ENCODE measurements at places on chromosomes 7 and 10. TPM values are rescaled to one million over a fixed set of nuclear protein-coding genes. Genes with fewer than 3 reads are reported as not detected.
A peak's percentile ranks its signal among the peaks of the same experiment; 100 is the strongest.

ANXA8L1 gene
- polyA plus RNA-seq, result 0.69 TPM

SLC13A1 gene
- polyA plus RNA-seq, result not detected

RARRES2 gene
- polyA plus RNA-seq, result 761 TPM

SPDYE8 gene
- polyA plus RNA-seq, result not detected

GRCh38 chr10:102038410-102038809 lies 17.6 kb downstream of the ARMH3 start:
- H3K4me1 ChIP-seq, result peaks cover 1% of the 10 kb centered on the region
- DNase-seq, result no peak
- no peaks in the 10 kb centered on the region for H3K27me3 ChIP-seq
- H3K4me3 ChIP-seq, result no peak overlapping the region
- no peaks in the 10 kb centered on the region for H3K36me3 ChIP-seq
- no peak overlapping the region for H3K27ac ChIP-seq

- DNase-seq, result no peak
- H3K4me3 ChIP-seq, result no peak overlapping the region
- no peaks in the 10 kb centered on the region for H3K27me3 ChIP-seq
- no peaks in the 10 kb centered on the region for H3K36me3 ChIP-seq
- H3K27ac ChIP-seq, result no peak overlapping the region
These were observed 292.0 kb upstream of the MBL2 start for GRCh38 chr10:53064614-53065013.

DNA sequence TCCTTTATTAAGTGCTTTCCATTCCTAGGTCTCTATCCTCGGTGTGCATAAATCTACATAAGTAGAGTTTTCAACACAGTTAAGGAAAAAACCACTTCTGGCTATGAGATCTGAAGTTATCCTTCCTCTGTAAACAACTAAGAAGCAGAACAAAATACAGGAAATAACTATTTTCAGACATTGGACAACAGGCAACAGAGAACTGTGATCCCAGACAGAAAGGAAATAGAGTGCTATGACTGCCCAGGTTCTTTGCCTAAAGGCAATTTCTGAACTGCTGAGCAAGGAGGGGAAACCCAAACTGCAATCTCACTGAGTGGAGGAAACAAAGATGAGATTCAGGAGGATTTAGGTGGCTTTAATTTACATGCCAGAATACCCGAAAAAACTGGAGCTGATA lies 285.4 kb downstream of the SNX13 start:
- no peaks in the 10 kb centered on the region for H3K27me3 ChIP-seq
- H3K36me3 ChIP-seq, result no peaks in the 10 kb centered on the region
- H3K4me3 ChIP-seq, result no peak overlapping the region
- DNase-seq, result no peak

DNA sequence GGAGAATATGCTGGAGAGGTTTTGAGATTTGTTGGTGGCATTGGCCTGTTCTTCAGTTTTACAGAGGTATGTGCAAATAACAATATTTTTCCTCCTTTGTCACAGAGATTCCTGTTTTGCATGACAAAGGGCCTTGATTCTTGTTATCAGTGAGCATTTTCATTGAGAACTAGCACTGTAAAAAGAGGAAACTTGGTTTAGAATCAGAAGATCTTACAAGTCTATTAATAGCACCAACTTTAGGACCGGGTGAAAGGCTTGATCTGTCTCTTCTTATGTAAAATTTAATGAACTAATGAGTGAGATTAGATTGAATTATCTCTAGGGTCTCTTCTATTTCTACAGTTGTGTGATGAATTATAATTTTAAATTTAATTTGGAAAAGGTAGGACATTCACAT lies 25.5 kb downstream of the TSPAN13 start:
- no peak overlapping the region for H3K4me3 ChIP-seq
- H3K27me3 ChIP-seq, result no peaks in the 10 kb centered on the region
- no peaks in the 10 kb centered on the region for H3K4me1 ChIP-seq
- H3K36me3 ChIP-seq, result no peaks in the 10 kb centered on the region
- DNase-seq, result no peak
- H3K27ac ChIP-seq, result no peak overlapping the region

- H3K36me3 ChIP-seq, result no peaks in the 10 kb centered on the region
- no peaks in the 10 kb centered on the region for H3K27me3 ChIP-seq
- peaks cover 4% of the 10 kb centered on the region for H3K4me1 ChIP-seq
- H3K4me3 ChIP-seq, result peak overlapping the region; percentile 50
- DNase-seq, result peak; percentile 56
These were observed 31.6 kb upstream of the TMEM72 start for GRCh38 chr10:44879531-44879899.

DNA sequence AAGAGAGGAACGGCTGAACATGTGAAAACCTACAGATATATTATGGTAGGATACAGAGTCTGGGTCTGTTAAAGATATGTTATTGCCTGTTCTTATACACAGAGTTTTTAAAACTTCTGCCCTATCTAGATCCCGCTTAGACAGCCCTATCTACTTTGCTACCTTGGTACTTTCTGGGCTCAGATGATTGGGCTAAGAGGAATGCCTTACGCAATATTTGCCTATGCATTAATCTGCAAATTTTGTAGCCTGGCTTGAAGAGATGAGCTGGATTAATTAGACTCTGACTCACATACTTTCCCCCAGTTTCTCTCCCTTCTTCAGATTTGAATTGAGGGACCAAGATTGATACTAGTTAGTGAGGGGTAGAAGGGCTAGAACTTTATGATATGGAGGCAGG lies 33.6 kb upstream of the A1CF start:
- H3K4me1 ChIP-seq, result no peaks in the 10 kb centered on the region
- no peak overlapping the region for H3K4me3 ChIP-seq
- H3K27ac ChIP-seq, result no peak overlapping the region
- H3K36me3 ChIP-seq, result no peaks in the 10 kb centered on the region
- H3K27me3 ChIP-seq, result no peaks in the 10 kb centered on the region

DNA sequence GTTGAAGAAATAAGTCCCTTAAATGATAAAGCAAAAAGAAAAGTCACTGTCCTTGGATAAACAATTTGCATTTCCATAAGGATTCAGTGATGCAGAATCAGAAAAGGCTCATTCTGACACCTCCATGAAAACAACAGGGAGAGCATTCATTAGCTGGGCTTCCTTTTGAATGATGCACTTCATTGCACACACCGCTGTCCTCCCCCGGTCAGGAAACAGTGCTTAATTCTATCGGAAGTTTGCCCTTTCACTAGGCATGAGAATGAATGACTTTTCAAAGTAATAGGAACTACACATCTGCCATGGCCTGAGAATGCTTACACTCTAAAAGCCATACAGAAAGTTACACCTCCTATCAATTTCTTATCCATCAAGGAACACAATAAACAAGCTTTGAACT lies 4.2 kb downstream of the PCDH15 start:
- no peak for DNase-seq
- no peaks in the 10 kb centered on the region for H3K36me3 ChIP-seq
- H3K27ac ChIP-seq, result no peak overlapping the region

GRCh38 chr7:4195660-4196059 lies 486.4 kb upstream of the FOXK1 start:
- no peaks in the 10 kb centered on the region for H3K36me3 ChIP-seq
- H3K27ac ChIP-seq, result no peak overlapping the region
- H3K4me3 ChIP-seq, result no peak overlapping the region
- no peaks in the 10 kb centered on the region for H3K27me3 ChIP-seq
- H3K4me1 ChIP-seq, result no peaks in the 10 kb centered on the region

GRCh38 chr10:69960988-69961880 lies 91.4 kb upstream of the MACROH2A2 start:
- DNase-seq, result no peak
- H3K27ac ChIP-seq, result no peak overlapping the region
- H3K4me3 ChIP-seq, result no peak overlapping the region
- no peaks in the 10 kb centered on the region for H3K27me3 ChIP-seq
- no peaks in the 10 kb centered on the region for H3K36me3 ChIP-seq
- no peaks in the 10 kb centered on the region for H3K4me1 ChIP-seq

- no peak overlapping the region for H3K4me3 ChIP-seq
- no peaks in the 10 kb centered on the region for H3K36me3 ChIP-seq
These were observed 192.2 kb downstream of the SEMA3A start for GRCh38 chr7:84002348-84002747.

DNA sequence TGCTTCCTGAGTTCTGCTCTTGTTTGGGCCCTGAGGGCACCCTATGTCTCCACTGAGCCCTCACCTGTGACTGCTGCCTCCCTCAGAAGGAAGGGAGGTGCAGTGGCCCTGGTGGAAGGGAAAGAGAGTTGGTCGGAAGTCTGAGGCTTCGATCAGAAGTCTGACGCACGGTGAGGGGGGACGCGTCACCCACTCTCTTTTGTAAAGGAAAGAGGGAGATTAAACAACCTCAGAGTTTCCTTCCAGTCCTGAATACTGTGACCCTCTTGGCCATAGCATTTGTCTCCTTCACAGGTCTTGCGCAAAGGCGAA lies 31.4 kb upstream of the TRIM8 start:
- peak; percentile 22 for DNase-seq
- no peaks in the 10 kb centered on the region for H3K36me3 ChIP-seq
- no peak overlapping the region for H3K27ac ChIP-seq
- no peaks in the 10 kb centered on the region for H3K4me1 ChIP-seq

DNA sequence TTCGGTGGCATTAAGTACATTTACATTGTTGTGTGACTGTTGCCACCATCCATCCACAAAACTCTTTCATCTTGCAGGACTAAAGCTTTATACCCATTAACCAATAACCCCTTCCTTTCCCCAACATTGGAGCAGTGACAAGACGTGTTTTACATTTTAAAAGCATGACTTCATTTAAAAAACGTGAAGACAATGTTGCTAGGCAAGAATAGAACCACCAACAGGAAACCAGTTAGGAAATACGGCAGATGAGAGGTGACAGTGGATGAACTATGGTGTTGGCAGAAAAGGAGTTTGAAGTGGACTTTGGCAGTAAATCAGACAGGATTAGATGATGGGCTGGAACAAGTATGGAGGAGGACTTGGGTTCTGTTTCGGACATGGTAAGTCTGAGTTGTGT lies 17.0 kb downstream of the TMEM236 start:
- no peaks in the 10 kb centered on the region for H3K4me1 ChIP-seq
- no peak for DNase-seq

GRCh38 chr7:38220452-38220851 lies 42.4 kb downstream of the STARD3NL start:
- H3K36me3 ChIP-seq, result no peaks in the 10 kb centered on the region
- H3K4me1 ChIP-seq, result no peaks in the 10 kb centered on the region
- H3K27ac ChIP-seq, result no peak overlapping the region

DNA sequence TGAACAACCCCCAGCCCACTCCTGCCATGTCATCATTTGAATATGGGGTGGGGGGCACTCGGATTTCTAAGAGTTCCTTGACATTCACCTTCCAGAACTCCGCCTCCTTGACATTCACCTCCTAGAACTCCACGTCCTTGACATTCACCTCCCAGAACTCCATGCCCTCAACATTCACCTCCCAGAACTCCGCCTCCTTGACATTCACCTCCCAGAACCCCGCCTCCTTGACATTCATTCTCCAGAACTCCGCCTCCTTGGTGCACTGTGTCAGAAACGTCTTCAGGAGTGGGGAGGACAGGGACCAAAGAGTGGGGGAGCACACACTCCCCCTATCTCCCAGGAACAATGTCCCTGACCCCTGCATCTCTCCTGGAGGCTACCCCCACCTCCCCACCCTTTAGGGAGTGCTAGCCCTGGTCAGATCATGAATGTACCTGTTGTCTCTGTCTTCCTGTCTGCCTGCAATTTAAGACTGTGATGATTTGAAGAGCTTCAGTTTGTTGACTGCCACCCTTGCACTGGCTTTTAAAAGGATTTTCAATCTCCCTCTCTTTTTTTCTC lies 110.1 kb downstream of the NPTX2 start:
- no peak overlapping the region for H3K4me3 ChIP-seq
- no peaks in the 10 kb centered on the region for H3K4me1 ChIP-seq
- no peaks in the 10 kb centered on the region for H3K27me3 ChIP-seq
- no peak overlapping the region for H3K27ac ChIP-seq
- no peaks in the 10 kb centered on the region for H3K36me3 ChIP-seq

GRCh38 chr7:148630078-148630477 lies 39.5 kb downstream of the C7orf33 start:
- H3K27me3 ChIP-seq, result no peaks in the 10 kb centered on the region
- H3K4me1 ChIP-seq, result no peaks in the 10 kb centered on the region
- H3K4me3 ChIP-seq, result no peak overlapping the region
- H3K36me3 ChIP-seq, result no peaks in the 10 kb centered on the region
- DNase-seq, result no peak
- no peak overlapping the region for H3K27ac ChIP-seq

DNA sequence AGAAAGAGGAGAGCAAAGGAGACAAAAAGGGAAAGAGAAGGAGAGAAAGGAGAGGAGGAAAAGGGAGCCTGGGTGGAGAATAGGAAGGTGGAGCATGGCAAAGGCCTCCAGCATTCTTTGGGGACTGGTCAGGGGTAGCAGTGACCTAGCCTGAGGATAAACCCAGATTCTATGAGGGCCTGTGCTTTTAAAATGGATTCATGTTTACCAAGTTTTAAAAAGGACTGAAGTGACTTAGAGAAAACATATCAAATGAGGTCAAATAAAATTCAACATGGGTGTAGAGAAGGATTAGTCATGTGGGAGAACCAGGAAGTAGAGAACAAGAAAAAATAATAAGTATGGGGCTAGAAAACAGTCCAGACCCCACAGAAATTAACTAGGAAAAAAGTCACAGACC lies 20.7 kb downstream of the CREB3L2 start:
- DNase-seq, result no peak
- H3K27ac ChIP-seq, result peak overlapping the region; percentile 21
- no peaks in the 10 kb centered on the region for H3K27me3 ChIP-seq
- no peaks in the 10 kb centered on the region for H3K36me3 ChIP-seq

- H3K27me3 ChIP-seq, result no peaks in the 10 kb centered on the region
- H3K27ac ChIP-seq, result no peak overlapping the region
- H3K4me1 ChIP-seq, result no peaks in the 10 kb centered on the region
- DNase-seq, result no peak
These were observed 9.4 kb downstream of the STRIP2 start for GRCh38 chr7:129443612-129444011.

GRCh38 chr10:71697938-71698709 lies 21.5 kb downstream of the C10orf105 start:
- H3K4me3 ChIP-seq, result no peak overlapping the region
- no peak overlapping the region for H3K27ac ChIP-seq
- DNase-seq, result no peak

DNA sequence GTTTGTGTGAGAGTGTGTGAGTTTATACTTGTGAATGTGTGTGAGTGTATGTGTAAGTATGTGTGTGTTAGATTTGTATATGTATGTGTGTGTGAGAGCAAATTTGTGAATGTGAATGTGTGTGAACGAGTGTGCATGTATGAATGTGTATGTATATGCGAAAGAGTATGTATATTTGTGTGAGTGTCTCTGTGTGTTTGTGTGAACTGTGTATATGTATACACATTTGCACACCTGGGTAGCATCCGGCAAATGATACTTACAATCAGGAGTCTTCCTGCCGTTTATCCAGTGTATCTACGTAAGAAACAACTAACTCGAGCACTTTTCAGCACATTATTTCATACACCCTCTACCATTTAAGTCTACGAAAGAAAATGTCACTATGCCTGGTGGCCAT lies 487.4 kb downstream of the TNS3 start:
- H3K27ac ChIP-seq, result no peak overlapping the region
- H3K4me3 ChIP-seq, result no peak overlapping the region
- no peaks in the 10 kb centered on the region for H3K4me1 ChIP-seq
- no peaks in the 10 kb centered on the region for H3K27me3 ChIP-seq
- no peaks in the 10 kb centered on the region for H3K36me3 ChIP-seq
